ENCODE measurements at places on chromosomes 7 and 10.

DNA sequence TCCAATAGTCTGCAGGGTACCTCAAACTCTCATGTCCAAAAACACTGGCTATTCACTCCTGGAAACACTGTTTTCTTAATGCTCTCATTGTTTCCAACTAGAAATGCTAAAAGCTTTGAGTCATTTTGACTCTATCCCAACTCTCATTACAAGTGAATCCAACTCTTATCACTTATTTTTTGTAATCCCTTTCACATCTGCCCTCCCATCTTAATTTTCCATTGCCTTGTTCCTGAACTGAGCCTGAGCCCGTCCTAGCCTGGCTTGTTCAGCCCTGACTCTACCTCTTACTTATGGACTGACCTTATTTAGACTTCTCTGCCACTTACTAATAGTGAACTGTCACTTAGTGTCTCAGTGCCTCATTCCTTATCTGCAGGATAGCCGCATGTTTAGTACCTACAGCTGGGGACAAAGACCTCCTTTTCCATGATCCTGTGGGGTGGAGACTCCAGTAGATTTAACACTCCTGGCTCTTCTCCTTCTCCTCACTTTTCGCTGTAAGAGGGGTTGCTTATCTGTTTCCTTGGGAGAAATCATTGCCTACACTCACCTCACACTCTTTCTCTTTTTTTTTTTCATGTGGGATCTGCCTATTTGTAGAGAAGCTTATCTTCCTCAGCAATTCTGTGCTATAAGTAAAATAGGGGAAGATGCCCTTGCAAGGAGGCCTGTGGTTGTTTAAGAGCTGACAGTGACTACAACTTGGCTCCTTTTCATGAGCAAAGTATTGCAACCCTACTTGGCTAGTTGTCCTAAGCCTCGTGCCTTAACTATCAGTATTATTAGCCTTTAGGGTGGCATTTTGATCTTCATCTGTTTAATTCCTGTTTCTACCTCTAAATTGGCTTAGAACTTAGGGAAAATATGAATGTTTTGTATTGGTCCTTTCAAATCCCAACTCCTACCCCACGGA lies 56.4 kb downstream of the SLC16A12 start:
- no peak overlapping the region for H3K27ac ChIP-seq
- no peak overlapping the region for H3K4me3 ChIP-seq
- peaks cover 51% of the 10 kb centered on the region for H3K4me1 ChIP-seq
- no peaks in the 10 kb centered on the region for H3K36me3 ChIP-seq
- no peak for DNase-seq

GRCh38 chr10:33289776-33290175 lies 44.7 kb downstream of the NRP1 start:
- no peaks in the 10 kb centered on the region for H3K27me3 ChIP-seq
- DNase-seq, result no peak
- no peak overlapping the region for H3K27ac ChIP-seq
- no peak overlapping the region for H3K4me3 ChIP-seq
- no peaks in the 10 kb centered on the region for H3K36me3 ChIP-seq
- H3K4me1 ChIP-seq, result peaks cover 27% of the 10 kb centered on the region

DNA sequence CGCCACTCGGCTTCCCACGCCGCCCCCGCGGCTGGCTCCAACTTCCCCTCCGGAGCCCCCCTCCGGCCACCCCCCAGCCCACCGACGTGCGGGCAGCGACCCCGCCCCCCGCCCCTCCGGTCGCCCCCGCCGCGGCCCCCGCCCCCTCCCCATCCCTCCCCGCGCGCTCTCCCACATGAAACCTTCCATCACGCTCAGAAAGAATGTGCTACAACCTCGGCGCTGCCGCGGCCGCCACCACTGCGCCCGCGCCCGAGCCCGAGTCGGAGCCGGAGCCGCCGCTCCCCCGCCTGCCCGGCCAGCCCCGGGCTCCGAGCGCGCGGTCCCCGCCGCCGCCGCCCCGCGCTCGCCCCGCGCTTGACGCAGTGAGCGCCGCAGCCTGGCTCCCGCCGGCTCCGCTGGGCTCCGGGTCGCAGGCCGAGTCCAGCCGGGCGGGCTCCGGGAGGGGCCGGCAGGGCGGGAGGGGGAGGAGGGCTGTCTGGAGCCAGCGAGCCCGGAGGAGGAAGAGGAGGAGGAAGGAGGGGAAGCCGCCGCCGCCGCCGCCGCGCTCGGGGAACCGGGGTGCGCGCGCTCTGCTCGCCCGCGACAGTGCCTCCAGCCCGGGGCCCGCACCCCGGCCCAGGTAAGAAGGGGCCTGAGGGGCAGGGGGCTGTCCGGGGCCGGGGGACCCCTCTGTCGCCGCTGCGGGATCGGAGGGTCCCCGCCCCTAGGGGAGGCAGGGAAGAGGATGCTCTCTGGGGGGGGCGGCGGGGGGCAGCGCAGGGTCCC lies 4.3 kb upstream of the ELFN1 start:
- H3K27ac ChIP-seq, result peak overlapping the region; percentile 31
- peak; percentile 36 for DNase-seq
- H3K4me3 ChIP-seq, result peak overlapping the region; percentile 65

DNA sequence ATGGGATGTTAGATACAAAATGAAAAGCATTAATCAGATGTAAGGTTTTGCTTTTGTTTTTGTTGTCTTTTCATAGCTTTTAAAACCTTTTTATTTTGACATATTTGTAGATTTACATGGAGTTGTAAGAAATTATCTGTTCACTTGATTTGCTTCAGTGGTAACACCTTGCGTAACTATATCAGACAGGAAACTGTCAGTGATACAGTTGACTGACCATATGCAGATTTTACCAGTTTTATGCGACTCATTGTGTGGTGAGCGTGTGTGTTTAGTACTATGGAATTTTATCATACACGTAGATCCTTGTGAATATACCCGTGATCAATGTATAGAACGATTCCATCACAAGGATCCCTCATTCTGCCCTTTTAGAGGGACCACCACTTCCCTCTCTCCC lies 701.4 kb downstream of the SUGCT start:
- no peak overlapping the region for H3K4me3 ChIP-seq
- no peaks in the 10 kb centered on the region for H3K36me3 ChIP-seq
- no peaks in the 10 kb centered on the region for H3K27me3 ChIP-seq
- H3K4me1 ChIP-seq, result no peaks in the 10 kb centered on the region
- H3K27ac ChIP-seq, result no peak overlapping the region

GRCh38 chr7:101870361-101871062 lies 53.1 kb downstream of the CUX1 start:
- H3K4me3 ChIP-seq, result no peak overlapping the region
- H3K27me3 ChIP-seq, result no peaks in the 10 kb centered on the region
- H3K36me3 ChIP-seq, result no peaks in the 10 kb centered on the region
- no peak overlapping the region for H3K27ac ChIP-seq

- no peaks in the 10 kb centered on the region for H3K4me1 ChIP-seq
- no peak overlapping the region for H3K27ac ChIP-seq
- no peaks in the 10 kb centered on the region for H3K27me3 ChIP-seq
- no peak overlapping the region for H3K4me3 ChIP-seq
- DNase-seq, result no peak
These were observed 66.3 kb downstream of the INSIG1 start for GRCh38 chr7:155363852-155364600.

- no peaks in the 10 kb centered on the region for H3K36me3 ChIP-seq
- H3K27ac ChIP-seq, result peak overlapping the region; percentile 67
- DNase-seq, result no peak
These were observed 26.9 kb upstream of the ABCA13 start for GRCh38 chr7:48144291-48144768.

GRCh38 chr10:44807451-44807850 lies 103.7 kb upstream of the TMEM72 start:
- H3K4me1 ChIP-seq, result no peaks in the 10 kb centered on the region
- H3K4me3 ChIP-seq, result no peak overlapping the region

DNA sequence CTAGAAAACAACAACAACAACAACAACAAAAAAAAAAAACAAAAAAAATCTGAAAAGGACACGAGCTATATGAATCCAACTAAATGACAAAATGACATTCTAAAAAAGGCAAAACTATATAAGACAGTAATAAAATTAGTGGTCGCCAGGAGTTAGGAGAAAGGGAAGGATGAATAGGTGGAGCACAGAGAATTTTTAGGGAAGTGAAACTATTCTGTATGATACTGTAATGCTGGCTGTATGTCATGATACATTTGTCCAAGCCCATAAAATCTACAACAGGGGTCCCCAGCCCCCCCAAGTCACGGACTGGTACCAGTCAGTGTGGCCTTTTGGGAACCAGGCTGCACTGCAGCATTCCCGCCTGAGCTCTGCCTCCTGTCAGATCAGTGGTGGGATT lies 2.8 kb upstream of the PUS7 start:
- H3K27me3 ChIP-seq, result no peaks in the 10 kb centered on the region
- DNase-seq, result no peak
- H3K4me3 ChIP-seq, result no peak overlapping the region
- H3K27ac ChIP-seq, result no peak overlapping the region
- peaks cover 10% of the 10 kb centered on the region for H3K4me1 ChIP-seq

GRCh38 chr7:101838837-101839483 lies 21.5 kb downstream of the CUX1 start:
- H3K27ac ChIP-seq, result peak overlapping the region; percentile 10
- no peaks in the 10 kb centered on the region for H3K27me3 ChIP-seq
- H3K36me3 ChIP-seq, result no peaks in the 10 kb centered on the region
- no peak for DNase-seq
- H3K4me3 ChIP-seq, result no peak overlapping the region

DNA sequence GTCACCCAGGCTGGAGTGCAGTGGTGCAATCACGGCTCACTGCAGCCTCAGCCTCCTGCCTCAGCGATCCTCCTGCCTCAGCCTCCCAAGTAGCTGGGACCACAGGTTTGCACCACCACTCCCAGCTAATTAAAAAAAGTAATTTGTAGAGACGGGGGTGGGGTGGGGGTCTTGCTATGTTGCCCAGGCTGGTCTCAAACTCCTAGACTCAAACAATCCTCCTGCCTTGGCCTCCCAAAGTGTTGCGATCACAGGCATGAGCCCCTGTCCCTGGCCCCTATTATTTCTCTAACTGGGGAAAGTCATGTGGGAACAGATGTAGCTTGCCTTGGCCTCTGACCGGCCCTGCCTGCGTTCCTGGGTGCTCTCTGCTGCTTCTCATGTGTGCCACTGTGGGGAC lies 178.7 kb downstream of the RNF216 start:
- no peak for DNase-seq
- H3K36me3 ChIP-seq, result no peaks in the 10 kb centered on the region
- no peak overlapping the region for H3K27ac ChIP-seq
- no peaks in the 10 kb centered on the region for H3K27me3 ChIP-seq
- no peak overlapping the region for H3K4me3 ChIP-seq
- peaks cover 5% of the 10 kb centered on the region for H3K4me1 ChIP-seq
